Aorta (tissue), 5 donors: ENCODE measurements at places on chromosomes 16 and 17. TPM values are rescaled to one million over a fixed set of nuclear protein-coding genes. Genes with fewer than 3 reads are reported as not detected.

Gene SLFN11
- 93.3 TPM for total RNA-seq

Gene GH1
- total RNA-seq = not detected

Gene GPR179
- not detected for total RNA-seq

Gene ZG16
- total RNA-seq = 0.12 TPM

DNA sequence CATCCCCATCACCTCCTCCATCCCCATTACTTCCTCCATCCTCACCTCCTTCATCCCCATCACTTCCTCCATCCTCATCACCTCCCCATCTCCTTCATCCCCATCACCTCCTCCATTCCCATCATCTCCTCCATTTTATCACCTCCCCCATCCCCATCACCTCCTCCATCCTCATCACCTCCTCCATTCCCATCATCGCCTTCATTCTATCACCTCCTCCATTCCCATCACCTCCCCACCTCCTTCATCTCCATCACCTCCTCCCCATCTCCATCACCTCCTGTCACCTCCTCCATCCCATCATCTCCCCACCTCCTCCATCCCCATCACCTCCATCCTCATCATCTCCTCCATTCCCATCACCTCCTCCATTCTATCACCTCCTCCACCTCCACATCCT lies 116.4 kb downstream of the SEC14L1 start:
- H3K36me3 ChIP-seq = no peaks in the 10 kb centered on the region
- no peaks in the 10 kb centered on the region for H3K27me3 ChIP-seq
- H3K27ac ChIP-seq = no peak overlapping the region
- no peak overlapping the region for H3K4me3 ChIP-seq
- no peak for DNase-seq

Gene KLHL10
- 0.36 TPM for total RNA-seq
